ENCODE measurements at places on chromosomes 6 and 20.

GRCh38 chr20:61986762-61987321 lies 78.8 kb downstream of the TAF4 start:
- DNase-seq: no peak

- DNase-seq: no peak
Observed at GRCh38 chr6:166745801-166746668, 119.0 kb upstream of the RPS6KA2 start.

DNA sequence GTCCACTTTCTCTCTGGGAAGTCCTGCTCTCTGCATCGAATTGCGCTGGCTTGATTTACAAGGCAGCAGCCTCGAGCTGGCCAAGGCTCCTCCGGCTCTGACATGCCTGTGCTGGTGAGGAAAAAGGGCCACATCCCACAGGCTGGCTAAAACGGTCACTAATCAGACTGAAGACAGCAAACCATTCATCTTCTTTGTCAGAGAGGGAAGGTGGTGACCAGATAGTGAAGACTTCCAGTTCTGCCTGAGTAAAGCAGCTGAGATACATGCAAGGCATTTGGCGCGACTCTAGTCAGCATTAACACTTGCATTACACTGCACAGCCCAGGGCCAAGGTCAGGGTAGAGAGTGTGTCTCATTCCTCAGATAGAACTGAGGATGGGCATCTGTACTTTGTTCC lies 203.2 kb upstream of the MAP3K7 start:
- no peak for DNase-seq

GRCh38 chr6:32060966-32061655 lies 22.9 kb downstream of the CYP21A2 start:
- no peak for DNase-seq

DNA sequence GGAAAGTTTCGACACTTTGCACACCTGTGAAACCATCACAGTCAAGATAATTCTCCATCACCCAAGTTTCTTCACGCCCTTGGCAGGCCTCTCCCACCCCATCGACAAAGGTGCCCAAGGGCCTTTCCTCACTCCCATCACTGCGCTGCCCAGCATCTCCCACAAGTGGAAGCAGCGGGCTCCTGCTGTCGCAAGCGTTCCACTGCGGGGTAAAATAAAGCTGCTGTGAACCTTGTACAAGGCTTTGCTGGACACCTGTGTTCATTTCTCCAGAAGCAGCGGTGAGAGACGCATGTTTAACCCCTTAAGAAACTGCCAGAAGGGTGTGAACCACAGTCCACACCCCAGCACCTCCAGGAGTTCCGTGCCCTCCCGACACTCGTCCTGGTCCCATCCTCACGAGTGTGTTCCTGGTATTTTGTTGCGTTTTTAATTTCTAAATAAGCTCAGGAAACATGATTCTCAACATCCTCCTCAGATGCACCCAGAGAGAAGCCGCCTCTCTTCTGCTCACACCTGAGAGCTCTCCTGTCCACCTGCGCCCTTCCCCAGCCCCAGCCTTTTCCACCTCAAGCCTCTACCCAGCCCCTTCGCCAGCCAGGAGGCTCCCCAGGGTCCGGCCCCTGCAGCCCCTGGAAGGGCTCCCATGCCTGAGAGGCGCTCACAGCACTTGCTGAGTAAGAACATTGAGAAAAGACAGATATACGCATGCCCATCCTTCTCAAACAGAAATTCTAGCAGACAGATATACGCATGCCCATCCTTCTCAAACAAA lies 97.5 kb downstream of the TAF4 start:
- no peak for DNase-seq

DNA sequence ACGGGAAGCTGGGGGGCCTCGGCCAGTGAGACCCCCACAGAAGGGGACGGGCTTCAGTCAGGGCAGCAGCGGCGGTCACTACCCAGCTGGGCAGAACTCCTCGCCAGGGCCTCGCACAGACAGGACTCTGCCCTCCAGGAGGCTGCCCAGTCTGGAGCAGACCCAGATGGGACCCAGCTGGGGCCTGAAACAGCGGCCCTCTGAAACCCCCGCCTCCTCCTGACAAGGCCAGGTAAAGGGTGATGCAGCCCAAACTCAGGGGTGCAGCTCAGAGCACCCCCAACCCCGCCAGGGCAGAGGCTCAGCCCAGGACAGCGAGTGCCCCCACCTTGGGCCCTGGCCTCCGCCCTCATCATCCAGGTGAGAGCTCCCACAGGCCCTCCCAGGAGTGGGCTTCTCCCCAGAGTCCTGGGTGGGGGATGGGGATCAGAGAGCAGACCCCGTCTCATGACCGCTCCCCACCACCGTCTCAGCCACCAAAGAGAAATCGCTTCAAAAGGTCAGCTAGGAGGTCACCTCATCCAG lies 2.2 kb downstream of the EEF1A2 start:
- DNase-seq: no peak

DNA sequence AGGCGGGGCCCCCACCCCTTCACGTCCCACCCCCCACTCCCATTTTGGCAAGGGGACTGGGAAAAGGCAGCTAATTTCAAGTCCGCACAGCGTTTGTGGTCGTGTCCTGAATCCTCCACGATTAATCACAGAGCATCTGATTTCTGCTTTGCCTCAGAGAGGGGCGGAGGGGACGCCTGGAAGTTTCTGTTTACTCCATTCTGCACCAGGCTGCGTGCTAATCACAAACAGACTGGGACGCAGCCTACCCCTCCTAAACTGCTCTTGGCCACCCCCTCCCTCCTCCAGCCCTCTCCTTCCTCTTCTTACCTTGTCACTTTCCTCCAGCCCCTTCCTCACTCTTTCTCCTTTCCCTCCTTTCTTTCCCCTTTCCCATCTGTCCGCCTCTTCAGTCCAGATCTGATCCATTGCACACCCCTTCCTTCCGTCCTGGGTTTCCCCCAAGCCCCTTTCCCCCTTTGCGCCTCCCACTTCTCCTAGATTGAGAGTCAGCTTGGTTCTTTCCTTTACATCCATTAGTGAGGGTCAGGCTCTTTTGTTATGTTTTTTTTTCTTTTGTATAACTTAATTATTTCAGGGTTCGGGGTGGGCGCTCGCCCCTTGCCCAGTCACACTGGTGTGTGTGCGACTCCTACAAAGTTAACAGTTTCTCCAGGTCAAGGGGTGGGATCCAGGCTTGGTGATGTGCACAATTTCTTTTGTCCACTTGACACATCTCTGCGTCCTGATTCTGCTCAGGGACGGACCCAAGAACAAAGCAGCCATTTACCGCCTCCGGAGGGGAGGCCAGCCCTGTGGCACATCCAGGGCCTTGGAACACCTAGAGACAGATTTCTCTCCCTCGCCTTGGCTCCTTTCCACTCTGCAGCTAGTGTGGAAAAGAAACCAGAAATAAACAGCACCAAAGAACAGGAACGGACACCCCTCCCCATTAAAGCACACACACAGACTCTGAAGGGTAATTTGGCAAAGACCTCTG lies 520 bp upstream of the RIPOR3 start:
- no peak for DNase-seq

GRCh38 chr20:49924247-49924646 lies 8.9 kb upstream of the SPATA2 start:
- DNase-seq: no peak

DNA sequence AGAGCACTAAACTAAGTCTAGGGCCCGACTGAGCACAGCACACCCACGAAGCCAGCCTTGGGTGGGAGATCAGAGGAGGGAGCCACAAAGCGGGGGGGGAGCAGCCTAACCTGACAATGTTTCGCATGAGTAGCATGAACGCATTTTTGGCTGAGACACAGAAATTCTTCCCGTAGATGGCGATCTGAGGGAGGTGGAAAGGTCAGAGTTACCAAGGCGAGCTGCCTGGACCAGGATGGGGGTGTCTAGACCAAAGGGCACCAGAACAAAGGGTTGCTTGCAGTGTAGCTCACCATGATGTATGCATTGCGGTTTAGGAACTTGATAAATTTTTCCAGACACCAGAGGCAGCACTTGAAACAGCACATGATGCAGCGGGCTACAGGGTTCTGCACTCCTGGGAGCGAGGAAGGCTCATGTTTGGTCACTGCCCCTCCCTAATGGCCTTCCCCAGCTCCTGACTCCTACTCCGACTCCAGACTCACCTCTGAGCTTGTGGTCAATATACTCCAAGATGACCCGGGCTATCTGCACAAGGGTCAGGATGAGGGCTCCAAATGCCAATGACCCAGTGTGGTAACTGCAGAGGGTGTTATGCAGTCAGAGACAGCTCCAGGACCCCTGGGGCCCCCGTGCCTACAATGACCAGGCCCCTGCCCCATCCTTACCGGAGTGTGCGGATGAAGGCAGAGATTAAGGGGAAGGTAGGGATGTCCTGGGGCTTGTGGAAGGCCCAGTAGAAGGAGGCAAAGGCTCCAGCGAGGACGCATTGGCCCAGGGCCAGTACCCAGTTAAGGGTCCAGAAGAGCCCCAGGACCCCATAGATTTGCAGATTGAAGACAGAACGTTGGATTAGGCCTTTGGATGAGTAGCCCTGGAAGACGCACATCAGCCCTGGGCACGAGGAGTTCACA lies 2.8 kb upstream of the NEU1 start:
- DNase-seq: no peak

GRCh38 chr20:51087266-51087665 lies 64.4 kb upstream of the KCNG1 start:
- DNase-seq: no peak

DNA sequence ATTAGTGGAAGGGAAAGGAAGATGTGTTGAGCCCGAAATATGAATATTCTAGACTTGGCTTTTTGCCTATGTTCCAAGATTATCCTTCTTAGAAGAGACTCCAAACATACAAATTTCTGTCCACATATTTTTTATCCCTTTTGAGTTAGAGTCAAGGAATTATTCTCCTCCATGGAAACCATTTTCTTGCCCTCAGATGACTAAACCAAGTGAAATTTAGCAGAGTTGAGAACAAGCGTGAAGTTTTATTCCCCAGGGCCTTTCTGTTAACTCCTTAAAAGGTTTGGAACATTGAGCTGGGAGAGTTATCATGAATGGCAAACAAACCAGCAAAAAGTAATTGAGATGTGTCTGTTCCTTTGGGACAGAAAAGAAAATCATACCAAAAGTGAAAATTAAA lies 286.1 kb upstream of the PLCB4 start:
- DNase-seq: no peak

- no peak for DNase-seq
Observed at GRCh38 chr6:81071121-81071520, 681.4 kb downstream of the TENT5A start.

DNA sequence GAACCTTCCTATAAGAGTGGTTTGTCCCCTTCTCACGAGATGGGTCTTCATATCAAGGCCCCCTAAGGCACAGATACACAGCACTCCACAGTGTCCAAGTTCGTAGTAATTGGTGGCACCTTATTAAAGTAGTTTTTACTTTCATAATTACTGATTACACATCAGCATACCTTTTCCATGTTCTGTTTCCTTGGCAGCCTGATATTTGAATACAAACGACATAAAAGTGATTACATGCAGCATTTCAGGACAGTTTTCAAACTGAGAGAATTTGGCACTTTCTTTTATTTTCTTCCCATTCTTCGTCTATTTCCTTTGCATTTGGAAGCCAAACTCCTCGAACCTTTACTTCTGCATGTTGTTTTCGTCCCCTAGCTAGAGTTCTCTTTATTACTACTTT lies 139.7 kb downstream of the MTHFD1L start:
- DNase-seq: no peak

DNA sequence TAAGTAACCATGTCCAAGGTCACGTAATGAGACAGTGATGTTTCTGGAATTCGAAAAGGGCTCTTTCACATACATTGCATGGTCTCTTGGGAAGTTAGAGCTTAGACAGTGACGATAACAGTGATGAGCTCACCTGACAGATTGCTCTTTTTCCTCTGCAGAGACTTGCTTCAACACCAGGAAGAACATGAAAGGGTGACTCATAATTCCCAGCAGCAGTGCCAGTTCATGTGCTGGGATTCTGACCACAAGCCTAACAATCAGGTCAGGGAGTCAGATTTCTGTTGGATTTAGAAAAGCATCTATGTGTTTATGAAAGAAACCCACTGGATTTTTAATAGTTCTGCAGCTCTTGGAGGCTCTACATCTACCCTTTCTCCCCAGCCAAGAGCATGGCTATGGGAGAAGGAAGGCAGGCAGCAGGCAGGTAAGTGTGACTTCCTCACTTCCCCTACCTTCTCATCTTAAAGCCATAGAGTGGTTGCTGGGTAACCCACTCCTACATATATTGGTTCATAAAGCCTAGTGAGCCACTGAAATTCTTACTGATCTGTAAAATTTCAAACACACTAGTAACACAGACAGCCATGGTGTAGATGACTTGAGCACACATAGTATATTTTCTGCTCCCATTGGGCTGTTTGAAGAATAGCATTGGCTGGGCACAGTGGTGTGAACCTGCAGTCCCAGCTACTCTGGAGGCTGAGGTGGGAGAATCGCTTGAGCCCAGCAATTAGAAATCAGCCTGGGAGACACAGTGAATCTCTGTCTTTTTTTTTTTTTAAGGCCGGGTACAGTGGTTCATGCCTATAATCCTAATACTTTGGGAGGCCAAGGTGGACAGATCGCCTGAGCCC lies 44.4 kb upstream of the LOC128125822 start:
- DNase-seq: peak; percentile 93

DNA sequence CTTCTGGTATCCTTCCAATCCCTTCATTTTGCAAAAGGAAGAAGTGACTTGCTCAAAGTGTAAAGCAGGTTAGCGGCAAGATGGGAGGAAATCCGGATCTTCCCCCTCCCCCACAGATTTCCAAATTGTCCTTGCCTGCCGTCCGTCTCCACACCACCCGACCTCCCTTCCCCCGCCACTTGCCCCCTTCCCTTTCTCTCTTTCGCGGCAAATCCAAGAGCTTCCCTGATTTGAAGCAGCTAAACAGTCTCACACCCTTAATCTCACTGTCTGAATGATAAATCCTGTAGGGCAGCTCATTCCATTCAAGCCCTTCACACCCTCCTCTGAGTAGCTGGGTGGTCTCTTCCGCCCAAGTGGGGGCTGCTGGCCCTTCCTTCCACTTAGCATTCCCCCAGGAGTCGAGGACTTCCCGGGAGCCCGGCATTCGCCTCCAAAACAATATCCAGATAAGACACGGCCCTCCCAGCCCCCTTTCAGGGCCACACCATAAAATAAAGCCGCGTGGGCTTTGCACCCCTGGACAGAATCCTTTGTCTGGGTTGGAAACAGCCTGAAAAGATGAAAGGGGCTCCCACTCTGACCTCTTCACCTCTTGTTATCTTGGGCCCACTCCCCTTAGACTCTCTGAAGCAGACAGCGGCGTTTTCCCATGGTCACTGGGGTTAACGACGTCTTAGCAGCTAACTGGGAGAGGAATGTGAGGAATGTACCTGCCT lies 44.0 kb upstream of the PIM1 start:
- peak; percentile 68 for DNase-seq

- peak; percentile 12 for DNase-seq
Observed at GRCh38 chr6:159074120-159074684, 29.4 kb upstream of the TAGAP start.

DNA sequence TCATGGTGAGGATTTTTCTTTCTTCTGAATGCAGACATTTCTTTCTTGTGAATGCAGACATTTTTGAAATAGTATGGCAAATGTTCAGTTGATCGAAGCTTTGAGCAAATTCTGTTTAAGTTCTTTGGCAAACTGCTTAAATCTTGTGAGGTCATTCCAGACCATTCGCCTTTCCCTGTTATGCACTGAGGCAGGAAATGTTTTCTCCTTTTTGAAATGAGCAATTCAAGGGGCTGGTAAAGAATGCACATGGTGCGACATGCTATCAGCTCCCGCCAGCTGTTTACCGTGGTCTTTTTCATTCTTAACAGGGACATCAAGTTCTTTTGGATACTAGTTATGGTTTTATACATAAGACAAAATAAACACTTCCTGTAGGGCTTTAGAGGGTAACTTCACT lies 112.0 kb upstream of the CCN2 start:
- DNase-seq: no peak

Measured in NCI-H226 (cell line).